ENCODE measurements at places on chromosomes 1 and 21.
A peak's percentile ranks its signal among the peaks of the same experiment; 100 is the strongest.

- DNase-seq: peak; percentile 34
Observed at GRCh38 chr1:87600854-87601253, 272.2 kb downstream of the LMO4 start.

DNA sequence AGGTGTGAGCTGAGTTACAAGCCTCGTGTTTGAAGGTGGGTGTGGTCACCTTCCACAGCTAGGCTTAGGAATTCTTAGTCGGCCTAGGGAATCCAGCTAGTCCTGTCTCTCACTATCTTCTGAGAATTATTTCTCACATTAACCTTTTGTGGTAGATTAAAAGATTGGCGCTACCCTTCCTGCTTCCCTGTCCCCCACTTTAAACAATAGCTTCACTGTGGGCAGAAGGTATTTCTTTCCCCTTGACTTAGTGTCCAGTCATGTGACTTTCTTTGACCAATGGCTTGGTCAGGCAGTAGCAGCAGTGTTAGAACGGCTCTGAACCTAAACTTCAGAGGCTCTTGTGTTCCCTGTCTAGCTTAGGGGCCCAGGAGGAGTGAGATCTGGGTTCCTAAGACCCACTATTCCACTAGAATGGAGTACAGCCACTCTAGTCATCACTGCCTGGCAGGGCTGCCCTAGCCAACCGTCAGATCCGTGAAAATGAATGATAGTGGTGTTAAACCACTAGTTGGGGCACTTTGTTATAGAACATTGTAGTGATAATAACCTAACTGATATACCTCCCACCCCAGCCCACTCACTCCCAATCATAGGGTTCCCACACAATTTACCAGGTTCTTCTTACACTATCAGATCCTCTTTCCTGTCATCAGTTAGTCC lies 13.9 kb upstream of the C1orf141 start:
- no peak for DNase-seq

- no peak for DNase-seq
Observed at GRCh38 chr1:197857477-197857876, 45.0 kb upstream of the C1orf53 start.

DNA sequence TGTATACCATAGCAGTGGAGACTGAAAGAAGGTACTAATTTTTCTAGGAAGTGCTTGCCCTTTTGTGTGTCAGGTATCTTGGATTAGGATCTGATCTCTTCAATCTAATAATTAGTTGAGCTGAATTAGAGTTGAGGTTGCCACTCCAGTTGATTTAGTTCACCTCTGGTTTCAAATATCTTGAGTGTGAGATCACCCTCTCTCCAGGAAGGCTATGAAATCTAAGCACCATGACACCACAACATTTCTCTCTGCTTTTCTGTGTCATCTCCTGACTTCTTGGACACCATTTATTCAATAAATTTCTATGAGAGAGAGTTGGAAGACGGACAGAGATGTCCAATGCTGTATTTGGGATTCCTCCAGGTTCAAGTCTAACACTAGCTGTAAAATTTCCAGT lies 212.8 kb downstream of the DYRK1A start:
- peak; percentile 10 for DNase-seq

GRCh38 chr1:94580367-94581115 lies 39.0 kb upstream of the F3 start:
- DNase-seq: peak; percentile 45
